ENCODE measurements at places on chromosomes 4 and X.
A peak's percentile ranks its signal among the peaks of the same experiment; 100 is the strongest.

DNA sequence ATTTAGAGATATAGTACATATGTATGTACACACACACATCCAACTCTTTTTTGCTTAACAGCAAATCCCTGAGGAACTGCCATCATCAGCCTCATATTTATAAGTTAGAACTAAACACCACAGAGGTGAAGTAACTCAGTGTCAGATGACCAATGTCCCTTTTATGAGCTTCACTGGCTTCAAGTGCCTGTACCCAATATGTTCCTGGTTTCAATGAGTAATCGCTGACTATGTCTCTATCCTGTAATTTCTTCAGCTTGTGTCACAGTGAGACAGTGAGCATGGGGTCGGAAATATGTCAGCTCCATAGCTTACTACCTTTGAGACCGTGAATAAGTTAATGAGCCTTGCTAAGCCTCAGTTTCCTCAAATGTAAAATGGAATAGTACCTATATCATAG, 136.2 kb upstream of the RASGEF1B start:
- DNase-seq, result no peak

DNA sequence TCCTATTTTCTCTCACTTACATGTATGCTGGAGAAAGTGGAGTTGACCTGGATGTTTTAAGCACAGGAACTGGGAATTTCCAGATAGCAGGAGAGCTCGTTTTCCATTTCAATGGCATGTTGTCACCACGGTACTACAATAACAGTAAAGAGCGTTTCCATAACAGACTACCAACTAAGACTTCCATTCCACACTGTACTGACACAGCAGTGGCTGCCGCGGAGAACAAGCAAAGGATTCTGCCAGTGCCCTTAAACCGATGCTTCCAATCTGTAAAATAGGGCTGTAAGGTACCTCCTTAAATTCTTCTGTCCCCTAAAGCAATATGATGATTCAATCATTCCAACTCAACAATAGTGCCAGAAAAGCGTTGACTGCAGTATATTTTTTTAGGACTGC, 143.9 kb downstream of the KLHL13 start:
- DNase-seq, result no peak

DNA sequence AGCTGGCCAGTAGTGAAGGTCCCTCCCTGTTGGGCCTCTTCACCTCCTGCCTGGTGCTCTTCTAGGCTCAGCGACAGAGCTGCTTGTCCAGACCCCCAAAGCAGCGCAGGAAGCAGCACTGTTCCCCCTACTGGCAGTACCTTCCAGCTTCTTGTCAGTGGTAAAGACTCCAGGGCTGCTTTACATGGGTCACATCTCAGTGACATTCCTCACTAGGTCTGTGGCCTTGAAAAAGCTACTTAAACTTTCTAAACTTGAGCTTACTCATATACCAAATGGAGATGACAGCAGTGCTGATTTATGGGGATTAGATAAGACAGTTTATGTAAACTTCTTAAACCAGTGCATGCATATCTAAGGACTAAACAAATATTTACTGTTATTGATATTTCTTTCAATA, 117.3 kb downstream of the FAT4 start:
- DNase-seq, result no peak

DNA sequence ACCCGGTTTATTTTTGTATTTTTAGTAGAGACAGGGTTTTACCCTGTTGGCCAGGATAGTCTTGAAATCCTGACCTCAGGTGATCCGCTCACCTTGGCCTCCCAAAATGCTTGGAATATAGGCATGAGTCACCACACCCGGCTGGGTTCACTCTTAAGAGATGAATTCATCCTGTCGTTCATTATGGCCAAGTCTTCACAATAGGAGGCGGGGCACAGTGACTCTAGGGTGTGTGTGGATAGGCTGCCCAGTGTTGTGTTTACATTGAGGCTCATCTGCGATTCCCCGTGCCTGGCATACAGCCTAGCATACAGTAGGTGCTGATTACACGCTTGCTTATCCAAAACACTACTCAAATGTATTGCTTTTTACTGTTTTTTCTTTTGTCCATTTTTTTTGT, 41.3 kb upstream of the IGFBP7 start:
- no peak for DNase-seq

GRCh38 chr4:185634066-185634652, 98.9 kb upstream of the PDLIM3 start:
- no peak for DNase-seq

DNA sequence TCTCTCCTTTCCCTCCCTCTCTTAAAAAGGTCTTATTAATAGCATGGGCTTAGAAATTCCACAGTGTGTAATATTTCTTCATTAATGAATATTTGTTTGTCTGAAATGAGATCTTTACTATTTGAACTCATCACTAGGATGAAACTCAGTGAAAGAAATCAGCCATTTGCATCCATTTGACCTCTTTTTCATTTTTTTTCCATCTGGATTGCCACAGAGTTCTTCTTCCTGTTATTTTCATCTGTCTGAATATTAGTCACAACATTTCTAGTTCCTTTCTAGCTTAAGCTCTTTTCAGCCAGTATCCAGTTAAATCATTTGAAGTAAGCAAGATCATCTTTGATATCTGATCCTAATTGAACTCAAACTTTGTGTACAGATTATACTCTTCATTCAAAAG, 69.2 kb upstream of the PLS3 start:
- no peak for DNase-seq

DNA sequence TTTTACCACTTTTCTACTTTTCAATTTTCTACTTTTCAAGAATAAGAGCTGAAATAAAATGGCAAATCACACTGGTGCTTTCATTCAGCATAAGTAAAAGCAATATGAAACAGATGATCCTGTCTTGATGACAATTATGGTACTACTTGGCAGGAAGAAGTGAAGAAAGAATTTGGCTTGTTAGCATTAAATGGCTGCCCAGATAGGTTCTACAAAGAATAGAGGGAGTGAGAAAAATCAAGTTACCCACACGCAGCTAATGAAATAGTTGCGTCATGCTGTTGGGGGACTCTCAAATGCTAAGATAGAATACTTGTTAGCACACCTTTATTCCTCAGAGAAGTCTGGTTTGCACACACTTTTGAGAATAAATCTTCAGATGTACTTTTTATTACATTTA, 12.5 kb upstream of the LCORL start:
- DNase-seq, result no peak

DNA sequence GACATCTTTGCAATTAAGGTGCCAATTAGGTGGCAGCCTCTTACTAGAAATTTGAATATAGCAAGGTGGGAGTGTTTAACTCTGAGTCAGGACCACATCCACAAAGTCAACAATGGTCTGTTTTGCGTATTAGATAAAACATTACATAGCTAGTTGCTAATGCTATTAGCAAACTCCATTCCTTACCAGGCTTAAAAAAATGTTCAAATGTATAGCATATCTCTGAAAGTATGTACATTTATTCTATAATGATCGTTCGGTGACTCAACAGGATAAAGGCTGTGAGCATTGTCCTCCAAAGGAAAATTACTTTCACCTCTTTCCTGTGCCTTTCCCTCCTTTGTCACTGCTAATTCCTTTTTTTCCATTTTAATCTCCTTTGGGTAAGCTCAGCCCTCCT, 74.5 kb downstream of the SYTL5 start:
- DNase-seq, result no peak

DNA sequence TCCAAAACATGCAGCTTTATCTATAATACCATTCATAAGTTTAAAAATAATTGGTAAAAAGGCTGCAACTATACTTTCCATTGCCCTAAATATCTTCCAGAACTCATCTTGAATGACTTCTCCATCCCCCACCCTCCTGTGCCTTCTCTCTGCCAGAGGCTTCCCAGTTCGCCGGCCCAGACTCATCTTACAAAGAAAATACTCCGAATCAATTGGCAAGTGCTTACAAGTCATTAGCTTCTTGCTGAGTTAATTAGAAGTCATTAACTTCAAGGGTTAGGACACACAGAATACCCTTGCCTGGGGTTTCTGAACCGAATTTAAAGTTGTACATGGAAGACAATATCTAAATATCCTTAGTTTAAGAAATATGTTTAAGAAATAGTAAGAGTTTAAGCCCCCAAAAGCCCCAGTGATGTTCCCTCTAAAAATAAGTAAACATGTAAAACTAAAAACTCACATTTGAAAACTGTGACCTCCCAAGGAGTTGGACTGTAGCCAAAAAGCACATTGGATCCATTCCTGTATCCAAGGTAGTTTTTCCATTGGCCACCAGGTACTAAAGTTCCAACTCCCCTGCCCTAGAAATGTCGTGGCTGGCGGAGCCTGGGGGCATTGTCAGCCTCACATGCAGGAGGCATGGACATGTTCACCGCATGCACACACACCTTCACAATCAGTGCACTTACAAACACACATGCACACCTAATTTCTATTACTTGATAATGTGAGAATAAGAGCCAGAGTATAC, 535.2 kb upstream of the FAT1 start:
- DNase-seq, result no peak

GRCh38 chr4:103443324-103443723, 245.2 kb upstream of the CENPE start:
- no peak for DNase-seq

DNA sequence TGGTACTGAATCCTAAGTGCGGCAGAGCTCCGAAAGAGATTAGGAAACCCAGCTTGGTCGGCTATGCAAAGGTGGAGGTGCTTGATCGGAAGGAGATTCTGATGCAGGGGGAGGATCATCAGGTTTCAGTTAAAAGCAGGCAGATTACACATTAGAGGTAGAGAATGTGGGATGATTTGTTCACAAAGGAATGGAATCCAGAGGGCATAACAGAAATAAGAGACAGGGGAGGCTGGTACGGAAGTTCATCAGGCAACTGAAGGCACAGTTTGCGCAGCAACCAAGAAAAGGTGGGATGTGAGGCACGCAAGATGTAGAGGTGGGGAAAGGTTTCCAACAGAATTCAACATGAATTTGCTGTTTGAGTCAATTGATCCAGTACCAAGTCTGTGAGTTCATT, 424 bp upstream of the ZNF330 start:
- no peak for DNase-seq

DNA sequence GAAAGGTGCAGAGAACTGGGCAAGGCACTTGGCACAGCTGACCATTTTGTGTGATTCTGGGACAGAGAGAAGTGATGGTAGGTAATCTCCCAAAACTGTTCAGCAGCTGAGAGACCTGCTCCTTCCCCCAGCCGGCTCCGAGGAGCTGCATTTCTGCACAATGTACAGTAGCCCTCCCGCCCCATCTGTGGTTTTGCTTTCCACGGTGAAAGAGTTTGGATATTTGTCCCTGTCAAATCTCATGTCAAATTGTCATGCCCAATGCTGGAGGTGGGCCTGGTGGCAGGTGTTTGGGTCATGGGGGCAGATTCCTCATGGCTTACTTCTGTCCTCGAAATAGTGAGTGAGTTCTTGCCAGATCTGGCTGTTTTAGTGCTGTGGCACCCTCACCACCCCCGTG, 90.5 kb upstream of the CD99 start:
- DNase-seq, result no peak

DNA sequence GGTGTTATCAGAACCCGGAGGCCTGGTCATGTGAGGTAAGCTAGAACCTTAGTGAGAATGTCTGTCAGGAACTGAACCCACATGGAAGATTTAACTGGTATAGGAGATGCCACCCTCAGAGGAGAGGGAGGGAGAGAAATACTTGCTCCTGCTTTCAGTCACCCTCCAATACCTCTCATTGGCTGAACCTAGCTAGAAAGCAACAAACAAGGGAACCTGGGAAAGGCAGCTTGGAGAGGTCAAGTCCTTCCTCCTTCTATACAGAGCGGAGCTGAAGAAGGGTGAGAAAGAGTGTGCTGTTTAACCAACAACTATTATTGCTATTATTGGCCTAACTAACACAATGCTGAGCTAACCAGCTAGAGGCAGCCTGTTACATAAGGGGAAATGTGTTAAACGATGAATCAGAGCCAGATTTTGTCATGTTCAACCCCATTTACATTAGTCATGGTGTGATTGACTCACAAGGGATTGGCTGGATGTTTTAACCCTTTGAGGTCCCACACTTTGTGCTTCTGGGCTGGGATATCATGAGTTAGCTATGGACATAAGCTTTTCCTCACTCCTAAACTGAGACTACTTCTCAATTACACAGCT, 96.5 kb upstream of the ESX1 start:
- no peak for DNase-seq

- DNase-seq, result no peak
Measured at GRCh38 chr4:173518425-173519102, 11.5 kb downstream of the HAND2 start.

DNA sequence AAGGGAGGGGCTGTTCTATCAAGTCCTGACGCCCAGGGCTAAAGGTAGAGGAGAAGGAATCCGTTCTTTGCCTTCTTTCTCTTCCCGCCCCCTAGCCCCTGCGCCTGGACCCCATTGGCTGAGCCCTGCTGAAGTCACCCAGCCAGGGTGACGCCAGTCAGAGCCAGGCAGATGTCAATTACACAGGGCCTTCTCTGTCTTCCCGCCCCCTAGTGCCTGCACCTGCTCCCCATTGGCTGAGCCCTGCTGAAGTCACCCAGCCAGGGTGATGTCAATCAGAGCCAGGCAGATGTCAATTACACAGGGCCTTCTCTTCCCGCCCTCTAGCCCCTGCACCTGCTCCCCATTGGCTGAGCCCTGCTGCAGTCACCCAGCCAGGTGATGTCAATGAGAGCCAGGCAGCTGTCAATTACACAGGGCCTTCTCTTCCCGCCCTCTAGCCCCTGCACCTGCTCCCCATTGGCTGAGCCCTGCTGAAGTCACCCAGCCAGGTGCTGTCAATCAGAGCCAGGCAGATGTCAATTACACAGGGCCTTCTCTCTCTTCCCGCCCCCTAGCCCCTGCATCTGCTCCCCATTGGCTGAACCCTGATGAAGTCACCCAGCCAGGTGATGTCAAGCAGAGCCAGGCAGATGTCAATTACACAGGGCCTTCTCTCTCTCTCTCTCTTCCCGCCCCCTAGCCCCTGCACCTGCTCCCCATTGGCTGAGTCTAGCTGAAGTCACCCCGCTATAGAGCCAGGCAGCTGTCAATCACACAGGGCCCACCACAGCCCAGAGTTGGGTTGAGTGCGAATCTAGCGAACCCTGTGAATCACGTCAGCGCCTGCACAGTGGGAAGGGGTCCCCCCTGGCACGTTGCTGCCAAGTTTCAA, 46.4 kb downstream of the ASMT start:
- peak; percentile 52 for DNase-seq

GRCh38 chr4:8378101-8378724, 62.3 kb downstream of the ACOX3 start:
- no peak for DNase-seq

GRCh38 chr4:14225688-14226207, 598.2 kb upstream of the BOD1L1 start:
- DNase-seq, result no peak

GRCh38 chrX:134764202-134764785, 106.0 kb upstream of the PLAC1 start:
- no peak for DNase-seq

DNA sequence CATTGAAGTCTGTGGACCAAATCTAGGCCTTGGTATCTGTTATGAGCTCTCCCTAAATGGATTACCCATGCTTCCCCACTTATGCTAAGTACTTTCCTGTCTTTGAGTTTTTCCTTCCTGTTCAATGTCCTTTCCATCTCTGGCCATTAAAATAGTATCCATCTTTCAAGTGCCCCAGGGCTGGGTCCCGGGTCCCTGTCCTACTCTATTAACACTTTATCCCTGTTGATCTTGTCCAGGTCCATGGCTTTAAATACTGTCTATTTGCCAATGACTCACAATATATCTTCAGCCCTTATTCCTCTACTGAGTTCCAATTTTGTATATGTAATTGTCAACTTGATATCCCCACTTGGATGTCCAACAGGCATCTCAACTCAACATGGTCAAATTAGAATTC, 17.7 kb upstream of the RPS6KA3 start:
- no peak for DNase-seq

- DNase-seq, result no peak
Measured at GRCh38 chr4:81211956-81212355, 3.1 kb downstream of the PRKG2 start.

Data from stimulated activated CD8-positive, alpha-beta memory T cell treated with anti-CD3 and anti-CD28 coated beads, Interleukin-15, amount 100 ng/mL, for 24 hours (primary cell).